MCF 10A (cell line): ENCODE measurements at places on chromosomes 13 and 19.
A peak's percentile ranks its signal among the peaks of the same experiment; 100 is the strongest.

DNA sequence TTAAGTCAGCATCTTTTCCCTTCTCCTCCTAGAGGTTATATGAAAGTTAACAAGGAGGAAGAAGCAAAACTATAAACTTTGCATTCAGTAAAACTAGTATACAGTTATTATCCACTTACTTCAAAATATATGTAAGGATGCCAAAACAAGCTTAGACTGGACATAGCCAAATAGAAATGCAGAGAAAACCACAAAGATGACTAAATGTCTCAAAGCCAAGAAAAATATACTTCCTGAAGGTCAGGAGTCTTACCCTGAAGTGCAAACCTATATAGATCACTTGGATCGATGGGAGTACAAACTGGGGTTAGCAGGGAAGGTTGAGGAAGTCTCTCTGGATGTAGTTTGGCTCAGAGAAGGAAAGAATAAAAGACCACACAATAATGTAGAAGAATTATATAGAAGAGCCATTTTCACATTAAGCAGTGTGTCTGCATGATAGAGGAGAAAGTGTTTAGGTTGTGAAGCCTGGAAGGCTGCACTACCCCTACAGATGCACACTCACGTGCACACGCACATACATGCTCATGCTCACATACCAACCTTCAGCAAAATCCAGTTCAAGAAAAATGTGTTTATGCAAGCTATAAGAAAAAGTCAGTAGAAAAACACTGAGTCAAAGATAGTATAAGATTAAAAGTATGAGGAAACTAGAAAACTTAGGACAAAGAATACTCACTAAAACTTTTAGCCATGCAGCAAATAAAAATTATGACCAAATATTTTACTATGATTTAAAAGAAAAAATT is 112.1 kb upstream of the RXFP2 start:
- DNase-seq: no peak

- no peak for DNase-seq
These were observed 539 bp downstream of the ZNF554 start for GRCh38 chr19:2820112-2820702.

DNA sequence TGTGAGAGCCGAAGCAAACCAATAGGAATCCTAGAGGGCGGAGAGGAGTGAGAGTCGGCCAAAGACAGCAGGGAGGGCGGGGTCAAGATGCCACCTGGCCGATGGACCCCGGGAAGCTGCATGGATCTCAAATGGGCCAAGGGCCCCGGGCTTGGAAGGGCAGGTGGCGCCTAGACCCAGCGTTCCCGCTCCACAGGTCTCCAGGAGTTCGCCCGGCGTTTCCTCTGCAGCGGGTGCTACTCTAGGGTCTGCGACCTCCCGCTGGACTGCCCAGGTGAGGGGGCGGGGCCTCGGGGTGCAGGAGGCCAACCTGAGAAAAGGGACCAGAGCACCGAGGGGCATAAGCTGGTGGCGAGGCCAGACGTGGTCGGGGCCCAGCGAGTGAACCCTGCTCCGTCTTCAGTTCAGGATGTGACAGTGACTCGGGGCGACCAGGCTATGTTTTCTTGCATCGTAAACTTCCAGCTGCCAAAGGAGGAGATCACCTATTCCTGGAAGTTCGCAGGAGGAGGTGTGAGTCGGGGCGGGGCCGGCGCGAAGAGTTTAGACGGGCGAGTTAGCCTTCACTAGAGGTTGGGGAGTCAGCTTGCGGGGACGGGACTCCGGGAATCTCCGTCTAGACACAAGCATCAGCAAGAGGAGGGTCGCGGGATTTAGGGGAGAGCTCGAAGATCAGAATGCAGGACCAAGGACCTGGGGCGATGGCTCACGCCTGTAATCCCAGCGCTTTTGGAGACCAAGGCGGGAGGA is 9.9 kb downstream of the SPACA6 start:
- DNase-seq: no peak

- peak; percentile 14 for DNase-seq
These were observed 22.3 kb upstream of the SLC46A3 start for GRCh38 chr13:28741084-28741491.

- DNase-seq: no peak
These were observed 368.3 kb downstream of the IRS2 start for GRCh38 chr13:109418111-109418510.
